ENCODE measurements at places on chromosomes 2 and 18. TPM values are rescaled to one million over a fixed set of nuclear protein-coding genes. Genes with fewer than 3 reads are reported as not detected.

DNA sequence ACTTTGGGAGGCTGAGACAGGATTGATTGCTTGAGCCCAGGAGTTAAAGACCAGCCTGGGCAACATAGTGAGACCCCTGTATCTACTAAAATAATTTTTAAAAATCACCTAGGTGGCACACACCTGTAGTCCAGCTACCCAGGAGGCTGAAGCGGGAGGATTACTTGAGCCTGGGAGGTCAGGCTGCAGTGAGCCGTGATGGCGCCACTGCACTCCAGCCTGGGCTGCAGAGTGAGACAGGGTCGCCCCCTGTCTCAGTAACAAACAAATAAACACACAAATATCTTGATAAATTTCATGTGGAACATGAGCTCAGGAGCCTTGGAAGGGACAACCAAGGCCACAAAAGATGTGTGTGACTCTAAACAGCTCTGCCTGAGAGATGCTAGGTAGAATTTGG, 11.7 kb upstream of the ANKRD53 start:
- DNase-seq, result peak; percentile 25

SCYGR6 gene
- not detected for total RNA-seq

- DNase-seq, result no peak
Observed at GRCh38 chr2:85189606-85190270, 56.5 kb downstream of the TCF7L1 start.

CDK15 gene
- 0.70 TPM for total RNA-seq

- no peak for DNase-seq
Observed at GRCh38 chr2:235492850-235493344, 946 bp upstream of the AGAP1 start.

DNA sequence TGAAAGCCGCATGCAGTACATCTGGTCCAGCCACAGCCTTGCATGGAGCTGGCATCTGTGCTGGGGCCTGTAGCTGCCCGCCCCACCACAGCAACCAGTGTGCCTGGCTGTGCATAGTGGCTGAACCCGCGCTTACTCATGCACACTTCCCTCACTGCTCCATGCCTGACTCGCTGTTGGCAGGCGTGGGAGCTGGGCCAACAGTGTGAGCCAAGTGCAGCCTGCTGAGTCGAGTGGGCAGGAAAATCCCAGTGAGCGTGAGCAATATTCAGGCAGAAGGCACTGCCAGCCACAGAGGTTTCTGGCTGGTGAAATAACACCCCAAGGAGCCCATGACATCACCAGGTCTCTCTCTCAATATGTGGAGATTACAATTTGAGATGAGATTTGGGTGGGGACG, 1674.1 kb upstream of the TMEFF2 start:
- DNase-seq, result no peak

- no peak for DNase-seq
Observed at GRCh38 chr2:196334710-196335109, 163.3 kb upstream of the STK17B start.

DNA sequence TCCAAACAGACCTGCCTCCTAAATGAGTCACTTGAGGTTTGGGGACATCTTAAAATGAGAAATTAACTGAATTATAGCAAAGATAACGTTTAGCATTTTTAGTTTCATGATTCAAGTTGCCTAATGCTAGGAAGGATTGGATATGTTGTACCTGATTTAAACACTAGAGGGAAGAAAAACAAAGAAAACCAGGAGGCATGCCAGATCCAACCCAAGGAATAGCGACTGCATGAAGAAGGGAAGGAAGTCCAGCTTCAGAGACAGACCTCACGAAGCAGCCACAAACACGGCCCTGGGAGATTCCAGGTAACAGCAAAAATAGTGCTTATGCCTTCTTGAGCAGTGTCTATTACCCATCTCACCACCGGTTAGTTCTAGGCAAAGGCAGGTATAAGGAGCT, 499.9 kb upstream of the SPHKAP start:
- no peak for DNase-seq

DNA sequence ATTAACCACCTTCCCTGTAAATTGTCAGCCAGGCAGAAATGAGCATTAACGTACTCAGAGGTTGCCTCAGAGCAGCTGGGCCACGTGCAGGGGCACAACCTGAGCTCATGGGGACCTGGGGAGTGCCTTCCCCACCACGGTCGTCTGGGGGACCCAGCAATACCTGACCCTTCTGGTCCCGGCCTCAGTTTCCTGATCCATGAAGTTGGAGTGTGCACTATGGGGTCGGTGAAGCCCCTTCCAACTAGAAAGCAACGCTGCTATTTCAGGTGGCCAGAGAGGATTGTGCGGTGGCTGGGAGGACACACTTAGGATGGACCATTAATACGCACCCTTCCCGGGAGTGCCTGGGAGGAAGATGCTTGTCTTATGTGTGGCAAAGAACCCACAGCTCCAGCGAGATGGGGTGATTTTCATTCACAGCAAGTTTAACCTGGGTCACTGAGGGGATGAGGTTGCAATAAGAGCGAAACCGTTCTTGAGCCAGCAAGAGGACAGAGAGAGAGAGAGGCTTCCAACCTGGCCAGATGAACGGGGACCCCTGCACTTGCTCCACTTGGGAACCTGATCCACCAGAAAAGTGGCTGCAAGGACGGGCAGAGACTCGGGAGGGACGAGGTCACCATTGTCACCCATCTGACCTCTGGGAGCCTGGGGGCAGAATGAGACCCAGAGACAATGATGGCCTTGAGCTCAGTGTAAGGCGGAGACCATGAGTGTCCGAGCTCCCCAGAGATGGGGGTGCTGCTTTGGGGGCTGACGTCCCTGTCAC, 36.2 kb downstream of the NGEF start:
- DNase-seq, result peak; percentile 72

DNA sequence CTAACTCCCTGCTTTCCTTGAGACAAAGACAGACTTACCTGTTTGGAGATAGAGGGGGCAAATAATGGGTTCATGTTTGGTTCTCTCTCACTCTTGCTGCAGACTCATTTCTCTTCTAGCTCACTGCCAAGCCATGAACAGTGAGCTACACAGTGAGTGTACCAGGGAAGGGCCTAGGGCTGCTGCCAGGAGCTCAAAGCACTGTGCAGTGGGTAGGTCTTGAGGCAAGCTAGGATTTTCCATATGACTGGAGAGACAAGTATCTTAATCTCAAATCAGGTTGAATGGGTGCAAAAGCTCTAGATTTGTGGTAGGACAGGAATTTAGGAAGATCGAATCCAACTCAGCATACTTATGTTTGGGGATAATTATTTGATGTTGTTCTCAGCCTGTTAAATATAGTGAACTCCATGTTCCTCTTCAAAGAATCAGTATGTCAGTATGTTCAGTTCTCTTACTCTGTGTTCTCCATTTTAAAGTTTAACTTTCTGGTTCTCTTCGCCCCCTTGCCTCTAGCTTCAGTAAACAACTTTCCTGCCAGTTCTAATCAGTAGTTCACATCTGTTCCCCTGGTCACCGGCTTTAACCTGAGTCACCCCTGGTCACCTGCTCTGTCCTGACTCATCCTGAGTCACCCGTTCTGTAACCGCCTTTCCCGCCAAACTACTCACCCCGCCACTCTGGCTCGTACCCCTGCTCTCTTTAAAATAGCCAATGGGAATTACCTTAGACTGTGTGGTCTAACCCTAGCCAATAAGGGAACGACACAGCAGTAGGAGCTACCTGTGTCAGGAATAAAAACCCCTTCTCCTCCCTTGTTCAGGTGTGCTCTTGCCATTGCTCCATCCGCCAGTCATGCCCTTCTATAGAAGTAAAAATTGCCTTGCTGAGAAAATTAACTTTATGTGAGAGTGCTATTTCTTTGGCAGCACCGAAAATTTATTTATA, 21.9 kb downstream of the SLC25A52 start:
- DNase-seq, result no peak

SLC38A11 gene
- total RNA-seq, result not detected

STAT1 gene
- total RNA-seq, result 74.0 TPM

OBSL1 gene
- total RNA-seq, result 168 TPM

DNA sequence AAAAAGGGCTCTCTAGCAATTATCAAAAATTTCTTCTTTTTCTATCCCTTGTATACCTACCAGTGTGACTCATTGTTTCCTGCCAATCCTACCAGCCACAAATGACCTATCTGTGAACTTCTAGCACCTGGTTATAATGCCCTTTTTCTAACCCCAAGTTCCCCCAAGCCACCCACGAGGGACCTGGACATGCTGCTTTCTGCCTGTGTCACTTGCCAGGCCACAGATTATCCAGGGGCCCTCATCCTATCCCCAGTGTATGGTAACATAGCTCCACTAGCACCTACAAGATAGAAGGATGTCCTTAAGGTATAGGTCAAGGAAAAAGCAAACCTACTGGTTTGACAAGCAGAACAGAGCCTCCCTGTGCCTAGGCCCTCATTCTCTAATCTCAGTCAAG, 26.8 kb downstream of the AAK1 start:
- no peak for DNase-seq

- DNase-seq, result no peak
Observed at GRCh38 chr18:26121476-26121875, 12.2 kb upstream of the PSMA8 start.

- peak; percentile 69 for DNase-seq
Observed at GRCh38 chr18:58578835-58579560, 49.9 kb downstream of the ALPK2 start.

KLHL14 gene
- total RNA-seq, result not detected

DNA sequence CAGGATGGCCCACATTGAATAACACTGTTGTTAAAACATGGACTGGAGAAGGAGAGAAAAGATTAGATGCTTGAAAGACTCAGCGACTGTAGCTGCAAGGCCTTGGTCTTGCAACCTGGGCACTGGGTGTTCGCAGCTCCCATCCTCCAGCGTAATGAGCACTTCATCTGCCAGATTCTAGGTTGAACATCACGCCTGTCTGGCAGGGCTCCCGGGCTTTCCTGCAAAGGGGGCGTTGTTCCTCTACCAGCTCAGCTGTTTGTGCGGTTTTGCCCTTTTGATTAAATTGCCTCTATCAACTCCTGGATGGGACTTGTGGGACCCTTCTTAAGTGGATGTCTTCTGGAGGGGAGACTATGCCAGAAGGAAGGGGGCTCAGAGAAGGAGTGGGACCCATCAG, 215.4 kb downstream of the KLHL29 start:
- no peak for DNase-seq

GRCh38 chr2:23283-23682, 23.0 kb downstream of the FAM110C start:
- no peak for DNase-seq

DNA sequence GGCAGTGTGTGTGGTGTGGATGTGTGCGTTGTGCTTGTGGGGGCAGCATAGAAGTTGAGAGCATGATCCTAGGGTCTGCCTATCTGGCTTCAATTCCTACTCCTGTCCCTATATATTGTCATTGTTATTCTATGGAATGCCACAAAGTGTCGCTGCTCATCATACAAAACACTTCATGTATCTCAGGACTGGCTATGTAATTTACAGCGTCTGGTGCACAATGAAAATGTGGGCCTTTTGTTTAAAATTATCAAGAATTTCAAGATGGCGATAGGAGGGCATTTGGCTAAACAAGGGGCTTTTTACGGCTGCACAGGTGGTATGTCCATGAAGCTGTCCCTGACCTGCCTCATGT, 3.4 kb downstream of the SERPINB2 start:
- DNase-seq, result no peak

RESP18 gene
- not detected for total RNA-seq

- no peak for DNase-seq
Observed at GRCh38 chr2:100412881-100413321, 4.6 kb downstream of the CHST10 start.

DNA sequence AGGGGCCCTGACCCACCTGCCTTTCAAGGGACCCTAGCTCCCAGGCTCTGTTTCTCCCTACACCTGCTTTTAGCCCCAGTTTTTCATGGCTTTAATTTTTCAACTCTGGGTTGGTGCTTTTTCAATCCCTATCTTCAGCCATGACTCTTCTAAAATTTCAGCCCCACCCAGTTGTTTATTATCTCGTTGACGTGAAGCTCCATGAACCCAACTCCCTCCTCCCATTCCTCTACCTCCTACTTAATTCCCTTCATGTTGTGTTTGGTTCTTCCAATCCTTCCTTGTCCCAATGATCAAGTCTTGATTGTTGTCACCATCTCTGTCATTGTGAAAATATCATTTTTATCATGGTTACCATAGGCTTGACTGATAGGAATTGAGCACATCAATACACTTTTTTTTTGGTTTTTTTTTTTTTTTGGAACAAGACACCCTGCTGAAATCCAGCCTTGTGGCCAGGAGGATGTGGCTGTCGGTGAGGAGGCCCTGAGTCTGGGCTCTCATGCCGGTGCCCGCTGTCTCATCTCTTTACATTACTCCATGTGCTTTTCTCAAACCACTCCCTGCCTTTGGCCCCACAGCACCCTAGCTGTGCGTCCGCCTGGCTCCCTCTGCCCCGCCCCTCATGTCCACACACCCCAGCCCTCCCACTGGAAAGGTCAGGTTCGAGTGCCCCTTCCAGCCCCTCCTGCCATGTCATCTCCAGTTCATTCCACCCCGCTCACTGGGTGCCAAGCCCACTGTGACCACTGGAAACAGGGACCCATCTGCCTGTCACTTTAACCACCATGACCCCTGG, 39.3 kb downstream of the NAPG start:
- DNase-seq, result no peak

CRACDL gene
- 1.3 TPM for total RNA-seq

- peak; percentile 76 for DNase-seq
Observed at GRCh38 chr18:78753240-78753639, 226.4 kb upstream of the SALL3 start.

AGFG1 gene
- total RNA-seq, result 55.1 TPM

All from osteocyte (in vitro differentiated cells).